Mucosa of gallbladder (tissue), 1 donor: ENCODE measurements at places on chromosomes 13 and 19. TPM values are rescaled to one million over a fixed set of nuclear protein-coding genes. Genes with fewer than 3 reads are reported as not detected.

VSTM1 gene
- total RNA-seq = not detected

PCDH9 gene
- total RNA-seq = 9.0 TPM

ERICH6B gene
- not detected for total RNA-seq

ZNF570 gene
- 7.7 TPM for total RNA-seq

CLDN10 gene
- total RNA-seq = 85.7 TPM

C5AR2 gene
- total RNA-seq = 1.6 TPM

GNA15 gene
- total RNA-seq = 6.4 TPM

C19orf18 gene
- total RNA-seq = 0.60 TPM

ZFP82 gene
- 6.9 TPM for total RNA-seq

IGSF23 gene
- not detected for total RNA-seq

ADM5 gene
- 1.3 TPM for total RNA-seq

TRPC4 gene
- 11.3 TPM for total RNA-seq

MAB21L1 gene
- total RNA-seq = 0.20 TPM

AMH gene
- 5.1 TPM for total RNA-seq
